ENCODE measurements at places on chromosomes 3 and 15. TPM values are rescaled to one million over a fixed set of nuclear protein-coding genes. Genes with fewer than 3 reads are reported as not detected.

Gene PIF1
- not detected for polyA plus RNA-seq

Gene VEPH1
- 0.32 TPM for polyA plus RNA-seq

Gene CIB2
- polyA plus RNA-seq = 1.4 TPM

Gene NDUFB5
- polyA plus RNA-seq = 473 TPM

Gene P2RY14
- not detected for polyA plus RNA-seq

Gene CELSR3
- polyA plus RNA-seq = 0.59 TPM

Gene TNK2
- polyA plus RNA-seq = 0.87 TPM

Gene FBXL2
- polyA plus RNA-seq = 35.8 TPM

Gene GNAI2
- polyA plus RNA-seq = 4.9 TPM

Gene GABRR3
- polyA plus RNA-seq = not detected

Gene LRRC31
- polyA plus RNA-seq = 1.9 TPM

Gene COL6A5
- not detected for polyA plus RNA-seq

Gene HDDC3
- 20.9 TPM for polyA plus RNA-seq

Gene HESX1
- 3.5 TPM for polyA plus RNA-seq

Gene EXD1
- 0.78 TPM for polyA plus RNA-seq

Gene MCTP2
- 0.07 TPM for polyA plus RNA-seq

Gene SOX14
- polyA plus RNA-seq = not detected

Gene FRMD5
- 14.7 TPM for polyA plus RNA-seq

Gene OIP5
- 2.1 TPM for polyA plus RNA-seq

Gene SLC12A1
- 3.5 TPM for polyA plus RNA-seq

Gene CFAP20DC
- 1.4 TPM for polyA plus RNA-seq

Gene PGBD4
- 1.9 TPM for polyA plus RNA-seq

Gene SERPINI2
- polyA plus RNA-seq = 5.8 TPM

Gene GOLGA6A
- not detected for polyA plus RNA-seq

Gene SLC22A13
- polyA plus RNA-seq = not detected

Gene MPI
- polyA plus RNA-seq = 16.4 TPM

Gene HYAL3
- 3.8 TPM for polyA plus RNA-seq

Gene RBP2
- not detected for polyA plus RNA-seq

Gene CYP1A2
- polyA plus RNA-seq = not detected
